Mesothelial cell of epicardium (in vitro differentiated cells): ENCODE measurements at places on chromosomes 2 and 18.

GRCh38 chr2:227150222-227150936, 13.6 kb downstream of the COL4A4 start:
- no peak for DNase-seq

DNA sequence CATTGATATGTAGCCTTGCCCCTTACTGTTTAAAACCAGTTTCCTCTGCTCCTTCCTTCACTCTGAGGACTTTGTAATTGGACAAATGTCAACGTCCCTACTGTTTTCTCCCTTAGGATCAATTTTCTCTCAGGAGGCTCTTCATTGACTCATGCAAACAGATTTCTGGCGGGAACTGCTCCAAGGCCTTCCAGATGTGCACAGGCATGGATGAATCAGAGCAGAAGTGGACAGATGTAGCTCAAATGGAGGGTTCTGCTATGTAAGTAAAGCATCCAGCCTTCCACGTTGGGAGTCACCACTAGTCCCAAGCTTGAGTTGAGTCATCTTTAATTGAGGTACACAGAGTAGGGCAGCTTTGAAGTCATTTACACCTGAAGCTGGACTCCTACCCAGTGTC, 34.1 kb upstream of the ZDBF2 start:
- DNase-seq = no peak

DNA sequence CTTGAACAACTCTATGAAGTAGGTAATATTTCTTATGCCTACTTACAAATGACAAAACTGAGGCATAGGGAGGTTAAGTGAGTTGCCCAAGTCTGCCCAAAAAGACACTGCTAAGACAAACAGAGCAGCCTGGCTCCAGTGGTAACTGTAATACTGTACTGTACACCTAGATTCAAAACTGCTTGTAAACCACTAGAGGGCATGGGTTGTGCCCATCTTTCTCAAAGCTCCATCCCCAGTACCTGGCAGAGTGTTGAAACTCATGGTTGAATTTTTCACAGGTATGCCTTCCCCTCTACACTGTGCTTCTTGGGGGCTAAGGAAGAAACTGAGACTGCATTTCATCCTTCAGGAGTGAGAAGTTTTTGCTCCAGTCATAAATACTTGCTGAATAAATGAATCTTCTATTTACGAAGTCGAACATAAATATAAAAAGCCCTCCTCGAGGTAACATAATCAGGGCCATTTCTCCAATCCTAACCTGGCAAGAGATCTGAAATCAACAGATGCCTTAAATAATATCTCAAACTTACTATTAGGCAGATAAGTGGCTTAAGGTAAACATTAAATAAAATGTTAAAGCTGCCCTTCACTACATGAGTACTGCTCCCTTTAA, 2.0 kb downstream of the PPP4R1 start:
- DNase-seq = no peak

- DNase-seq = no peak
These were observed 50.5 kb upstream of the SULT1C3 start for GRCh38 chr2:108189316-108189715.

- no peak for DNase-seq
These were observed 33.6 kb upstream of the GLI2 start for GRCh38 chr2:120702061-120702460.

DNA sequence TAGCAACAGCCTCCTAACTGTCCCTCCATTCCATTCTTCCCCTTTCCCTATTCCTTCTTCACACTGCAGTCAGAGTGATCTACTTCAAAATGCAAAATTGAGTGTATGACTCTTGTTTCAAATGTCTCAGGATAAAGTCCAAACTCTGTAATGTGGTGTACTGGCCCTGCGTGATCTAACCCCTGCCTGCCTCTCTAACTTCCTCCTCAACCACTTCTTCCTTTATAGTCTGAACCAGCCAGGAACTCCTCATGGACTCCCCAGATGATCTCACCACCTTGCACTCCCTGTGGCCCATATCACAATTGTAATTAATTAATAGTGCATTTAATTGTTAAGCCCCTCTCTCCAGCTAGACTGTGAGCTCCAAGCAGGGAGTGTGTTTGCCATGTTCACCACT, 3.1 kb upstream of the B3GNT2 start:
- no peak for DNase-seq

GRCh38 chr2:60520151-60520876, 33.1 kb downstream of the BCL11A start:
- DNase-seq = no peak

DNA sequence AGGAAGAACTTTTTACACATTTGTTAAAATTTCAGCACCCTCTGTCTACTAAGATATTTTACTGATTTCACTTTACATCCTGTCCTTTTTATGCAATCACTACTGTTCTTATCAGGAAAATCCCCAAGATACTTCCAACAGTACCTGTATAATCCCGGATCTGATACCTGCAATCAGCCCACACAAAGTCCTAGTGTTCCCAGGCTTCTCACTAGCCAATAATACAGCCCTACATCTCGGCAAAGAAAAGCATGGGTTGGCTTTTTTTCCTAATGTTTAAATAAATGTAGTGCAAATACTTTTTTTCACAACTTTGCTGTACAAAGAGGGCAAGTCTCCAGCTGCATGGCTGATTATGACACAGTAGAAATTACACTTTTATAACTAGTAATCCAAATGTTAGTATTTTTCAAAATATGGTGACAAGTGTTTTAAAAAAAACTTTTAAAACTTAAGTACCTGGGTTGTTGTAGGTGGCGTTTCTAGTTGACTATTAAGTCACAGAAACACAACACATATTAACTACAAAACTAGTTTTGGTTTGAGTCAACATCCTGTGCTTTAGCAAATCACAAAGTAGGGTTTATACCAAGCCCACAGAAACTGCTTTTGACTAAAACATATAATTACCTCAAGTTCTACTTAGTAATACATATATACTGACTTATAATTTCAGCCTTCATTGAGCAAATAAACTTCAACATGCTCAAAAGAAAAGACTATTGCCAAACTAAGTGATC, 19.5 kb downstream of the CNOT11 start:
- no peak for DNase-seq

DNA sequence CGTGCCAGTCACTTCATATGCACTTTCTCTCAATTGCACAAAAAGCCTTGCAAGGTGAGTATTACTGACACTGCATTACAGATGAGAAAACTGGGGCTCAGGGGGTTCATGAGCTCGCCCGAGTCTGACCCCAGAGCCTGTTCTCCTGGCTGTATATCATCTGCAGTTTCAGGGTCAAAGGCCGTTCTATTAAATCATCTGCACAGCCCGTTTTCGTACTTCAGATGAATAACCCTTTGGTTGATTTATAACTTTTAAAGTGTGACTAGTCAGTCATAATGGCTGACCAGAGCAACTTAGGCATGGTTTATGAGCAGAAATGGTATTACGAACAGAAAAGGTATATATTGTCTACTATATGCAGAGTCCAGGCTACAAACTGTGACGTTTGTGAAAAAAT, 35.3 kb upstream of the NPAS2 start:
- DNase-seq = no peak
